ENCODE measurements at places on chromosomes 2 and 18.
A peak's percentile ranks its signal among the peaks of the same experiment; 100 is the strongest.

DNA sequence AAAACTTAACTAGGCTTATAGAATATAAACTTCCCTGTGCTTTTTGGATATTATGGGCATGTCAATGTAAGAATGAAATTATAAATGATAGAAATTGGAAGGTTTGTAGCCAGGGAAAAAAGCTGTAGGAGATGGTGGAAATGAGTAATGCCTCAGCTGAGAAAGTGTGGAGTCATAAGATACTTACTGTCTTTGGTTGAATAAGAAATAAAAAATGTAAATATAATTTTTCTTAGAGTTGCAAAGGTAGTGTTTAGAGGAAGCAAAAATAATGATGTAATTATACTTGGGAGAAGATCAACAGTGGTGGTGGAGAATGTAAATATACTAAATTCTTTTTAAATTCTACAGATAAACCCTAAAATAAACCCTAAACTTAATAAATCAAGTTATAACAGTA, 26.2 kb upstream of the RND3 start:
- no peak for DNase-seq

- peak; percentile 98 for DNase-seq
Measured at GRCh38 chr2:149410701-149411484, 80.5 kb downstream of the LYPD6 start.

GRCh38 chr18:49041435-49042245, 90.9 kb upstream of the SMAD7 start:
- no peak for DNase-seq

DNA sequence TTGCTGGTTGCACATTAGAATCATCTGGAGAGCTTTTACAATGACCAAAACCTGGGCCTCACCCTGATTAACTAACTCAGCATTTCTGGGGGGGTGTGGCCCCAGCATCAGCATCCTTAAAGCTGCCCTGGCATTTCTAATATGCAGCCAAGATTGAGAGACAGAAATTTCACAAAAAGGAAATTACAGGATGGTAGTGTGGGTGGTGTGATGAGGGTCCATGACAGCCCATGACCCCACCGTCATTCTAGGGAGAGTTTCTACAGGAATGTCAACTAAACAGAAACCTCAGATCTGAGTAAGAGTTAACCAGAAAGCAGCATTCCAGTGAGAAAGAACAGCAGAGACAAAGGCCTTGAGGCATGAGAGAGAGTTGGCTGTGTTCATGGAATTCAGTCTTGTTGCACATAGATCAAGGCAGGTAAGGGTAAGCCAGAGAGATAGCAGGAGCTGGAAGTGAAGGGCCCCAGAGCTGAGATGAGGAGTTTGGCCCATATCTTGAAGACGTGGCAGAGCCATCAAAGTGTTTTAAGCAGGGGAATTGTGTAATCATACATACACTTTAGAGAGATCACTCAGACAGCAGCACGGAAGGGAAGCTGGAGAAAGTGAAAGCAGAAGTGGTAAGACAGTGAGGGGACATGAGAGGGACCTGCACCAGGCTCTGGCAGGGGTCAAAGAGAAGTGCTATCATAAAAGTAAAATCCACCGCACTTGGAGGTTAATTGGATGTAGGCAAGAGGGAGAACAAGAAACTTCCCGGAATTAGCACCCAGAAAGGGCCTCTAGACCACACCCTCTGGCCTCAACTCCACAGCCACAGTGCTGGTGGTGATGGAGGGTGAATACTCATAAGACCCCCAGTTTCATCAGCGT, 7.8 kb upstream of the TRABD2A start:
- DNase-seq, result no peak

DNA sequence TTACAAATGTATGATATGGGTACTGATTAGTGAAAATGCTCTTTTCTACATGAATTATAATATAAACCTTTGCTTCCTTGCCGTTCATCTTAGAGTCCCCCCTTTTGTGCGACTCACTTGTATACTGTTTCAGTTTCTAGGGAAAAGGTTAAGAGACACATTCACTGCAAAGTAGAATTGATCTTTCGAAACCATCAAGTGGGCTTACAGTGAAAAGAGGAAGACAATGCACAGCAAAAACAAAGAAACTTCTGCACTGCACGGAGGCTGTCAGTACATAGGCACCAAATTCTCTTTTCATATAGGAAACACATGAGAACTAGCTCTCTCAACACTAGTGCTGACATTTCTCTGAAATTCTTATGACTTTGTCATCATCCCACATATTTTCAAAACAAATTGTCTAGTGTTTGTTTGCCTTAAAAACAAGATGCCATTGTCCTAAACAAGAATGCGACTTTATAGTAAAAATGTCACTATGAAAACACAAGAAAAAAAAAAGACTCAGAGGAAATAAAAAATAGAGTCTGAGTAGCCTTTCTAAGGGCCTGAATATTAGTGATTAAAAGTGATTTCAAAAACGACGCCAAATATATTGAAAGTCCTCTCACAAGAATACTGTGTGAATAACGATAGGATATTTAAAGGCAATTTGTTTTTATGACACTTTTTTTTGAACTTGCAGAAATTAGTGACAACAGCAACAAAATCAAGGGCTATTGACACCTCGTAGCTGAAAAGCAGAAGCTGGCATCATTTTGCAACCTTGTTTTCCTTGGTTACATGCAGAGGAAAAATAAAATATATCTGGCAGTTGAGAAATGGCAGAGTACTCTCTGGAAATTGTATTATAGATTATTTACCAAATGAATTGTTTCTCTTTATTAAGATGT, 827.0 kb downstream of the BCL11A start:
- no peak for DNase-seq

DNA sequence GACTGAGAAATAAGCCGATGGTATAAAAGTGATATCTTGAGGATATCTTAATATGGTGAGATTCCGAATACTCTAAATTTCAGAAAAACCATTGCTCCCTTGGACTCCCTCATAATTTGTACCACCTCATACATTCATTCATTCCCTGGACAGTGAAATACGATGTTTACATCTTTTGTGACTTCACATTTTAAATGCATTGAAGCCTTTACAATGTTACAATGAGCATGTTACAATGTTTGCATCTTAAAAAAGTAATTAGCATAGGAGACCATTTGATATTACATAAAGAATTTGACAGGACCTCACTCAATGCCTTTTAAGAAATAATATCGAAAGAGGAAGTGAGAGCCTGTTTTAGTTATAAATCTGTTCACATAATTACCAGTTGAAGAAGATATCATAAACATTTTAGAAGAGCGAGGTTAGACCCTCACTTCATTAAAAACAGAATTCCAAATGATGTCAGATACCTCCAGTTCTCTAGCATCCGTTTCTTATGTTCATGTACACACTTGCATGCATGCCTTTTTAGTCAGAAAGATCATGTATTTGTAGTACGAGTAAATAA, 372.0 kb downstream of the ARHGAP15 start:
- DNase-seq, result no peak

DNA sequence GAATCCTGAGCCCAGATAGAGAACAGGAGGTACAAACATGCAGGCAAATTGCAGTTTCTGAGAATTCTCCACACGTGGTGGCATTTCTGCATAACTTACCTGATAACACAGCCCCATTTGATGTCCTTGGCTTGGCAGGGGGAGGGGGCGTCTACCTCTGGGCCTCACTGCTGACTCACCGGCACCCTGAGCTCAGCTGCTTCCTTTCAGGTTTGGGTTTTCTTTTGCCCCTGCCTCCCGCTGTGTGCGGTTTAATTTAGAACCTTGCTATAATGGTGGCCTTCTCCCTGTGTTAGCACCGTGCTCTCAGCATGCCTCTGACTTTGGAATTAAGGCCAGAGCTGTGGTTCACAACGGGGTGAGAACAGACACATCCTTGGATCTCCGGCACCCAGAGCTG, 4.4 kb downstream of the CTIF start:
- no peak for DNase-seq

DNA sequence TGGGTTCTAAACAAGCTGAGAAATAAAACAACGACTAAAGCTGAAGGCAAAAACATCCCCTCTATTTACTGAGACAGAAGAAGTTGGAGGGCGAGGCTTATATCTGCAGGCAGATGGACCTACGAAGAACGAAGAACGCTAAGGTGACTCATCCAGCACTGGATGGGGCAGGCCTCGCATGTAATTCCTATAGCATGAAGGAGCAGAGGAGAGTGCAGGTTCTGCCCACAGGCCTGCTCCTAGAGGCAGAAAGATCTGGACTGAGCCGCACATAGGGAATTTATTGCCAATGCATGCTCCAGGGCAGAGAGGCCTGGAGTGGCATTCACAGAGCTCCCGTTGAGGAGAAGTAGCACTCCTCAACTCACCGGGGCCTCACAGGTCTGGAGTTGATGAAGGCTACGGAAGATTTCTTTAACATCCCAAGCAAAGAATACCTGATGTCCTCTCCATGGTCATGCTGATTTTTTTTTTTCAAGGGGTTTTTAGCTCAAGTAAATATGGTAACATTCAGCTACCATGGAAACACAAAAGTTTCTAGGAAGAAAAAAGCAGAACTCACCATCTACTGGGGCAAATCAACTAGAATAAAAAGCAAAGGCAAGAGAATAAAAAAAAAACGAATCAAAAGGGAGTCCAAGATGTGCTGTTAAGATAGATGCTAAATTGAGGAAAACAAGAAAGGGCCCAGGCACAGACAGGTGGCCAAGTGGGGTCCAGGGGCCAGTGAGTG, 10.4 kb upstream of the METTL21A start:
- peak; percentile 66 for DNase-seq

GRCh38 chr2:184530239-184530638, 68.1 kb upstream of the ZNF804A start:
- DNase-seq, result no peak

DNA sequence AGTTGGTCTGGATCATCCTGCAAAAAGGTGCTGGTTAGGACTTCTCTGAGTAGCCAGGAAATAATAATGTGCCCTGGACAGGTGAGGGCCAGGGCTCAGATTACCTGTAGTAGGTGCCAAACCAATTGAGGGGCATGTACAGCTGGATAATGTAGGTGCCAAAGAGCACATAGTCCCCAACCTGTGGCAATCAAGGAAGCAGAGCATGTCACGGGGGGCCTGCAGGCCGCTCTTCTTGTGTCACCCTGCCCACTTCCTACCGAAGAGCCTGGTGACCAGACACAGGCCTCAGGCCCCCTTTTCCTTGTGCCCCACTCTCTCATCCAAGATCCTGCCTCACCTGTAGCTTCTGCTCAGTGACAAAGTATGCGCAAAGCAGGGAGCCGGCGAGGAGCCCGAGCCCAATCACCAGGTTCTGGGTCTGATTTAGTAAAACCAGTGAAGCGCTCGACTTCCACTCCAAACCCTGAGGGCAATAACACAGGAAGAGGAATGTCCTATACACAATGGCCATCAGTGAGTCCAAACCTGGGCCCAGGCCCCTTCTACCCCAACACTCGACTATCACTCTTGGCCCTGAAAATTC, 5.2 kb downstream of the ABCB6 start:
- DNase-seq, result no peak

- DNase-seq, result no peak
Measured at GRCh38 chr2:16509042-16509441, 156.6 kb downstream of the CYRIA start.

GRCh38 chr2:46848447-46848846, 67.2 kb downstream of the MCFD2 start:
- no peak for DNase-seq

- DNase-seq, result no peak
Measured at GRCh38 chr2:174078275-174078674, 113.1 kb upstream of the SP3 start.

DNA sequence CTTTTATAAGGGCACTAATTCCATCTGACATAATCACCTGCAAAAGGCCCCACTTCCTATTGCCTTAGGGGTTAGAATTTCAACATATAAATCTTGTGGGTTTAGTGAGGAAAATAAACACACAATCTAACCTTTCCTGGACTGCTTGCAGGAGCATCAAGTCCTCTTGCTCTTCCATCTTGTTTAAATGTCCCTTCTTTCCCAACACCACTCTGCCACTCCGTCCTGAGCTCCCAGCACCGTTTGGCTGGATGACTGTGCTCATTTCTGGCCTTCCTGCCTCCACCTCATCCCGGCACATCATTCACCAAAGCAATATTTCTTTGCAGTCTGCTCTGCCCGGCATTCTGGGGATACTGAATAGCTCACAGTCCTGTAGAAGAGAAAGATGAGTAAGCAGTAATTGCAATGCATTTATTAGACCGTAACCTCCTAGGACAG, 247.8 kb downstream of the BCL2 start:
- DNase-seq, result no peak

GRCh38 chr2:135555311-135555710, 24.0 kb downstream of the R3HDM1 start:
- no peak for DNase-seq

GRCh38 chr2:241950413-241951315, 81.1 kb downstream of the RTP5 start:
- DNase-seq, result no peak

DNA sequence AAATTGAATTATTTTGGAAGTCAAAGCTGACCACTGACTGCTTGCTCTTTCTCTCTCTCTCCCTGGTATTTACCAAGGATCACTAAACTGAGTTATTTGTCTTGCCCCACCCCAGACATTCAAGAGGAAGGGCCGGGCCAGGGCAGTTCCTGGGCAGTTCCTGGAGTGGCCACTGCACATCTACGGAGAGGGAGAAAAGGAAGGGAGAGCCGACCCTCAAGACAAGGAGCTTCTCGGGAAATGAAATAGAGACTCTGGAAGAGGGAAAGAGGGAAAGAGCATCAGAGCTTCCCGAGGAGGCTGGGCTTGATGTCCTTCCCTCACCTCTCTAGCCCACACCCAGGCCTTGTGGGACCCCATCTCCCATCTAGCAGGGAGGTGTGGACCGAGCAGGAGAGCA, 83.1 kb downstream of the SEPTIN10 start:
- no peak for DNase-seq

DNA sequence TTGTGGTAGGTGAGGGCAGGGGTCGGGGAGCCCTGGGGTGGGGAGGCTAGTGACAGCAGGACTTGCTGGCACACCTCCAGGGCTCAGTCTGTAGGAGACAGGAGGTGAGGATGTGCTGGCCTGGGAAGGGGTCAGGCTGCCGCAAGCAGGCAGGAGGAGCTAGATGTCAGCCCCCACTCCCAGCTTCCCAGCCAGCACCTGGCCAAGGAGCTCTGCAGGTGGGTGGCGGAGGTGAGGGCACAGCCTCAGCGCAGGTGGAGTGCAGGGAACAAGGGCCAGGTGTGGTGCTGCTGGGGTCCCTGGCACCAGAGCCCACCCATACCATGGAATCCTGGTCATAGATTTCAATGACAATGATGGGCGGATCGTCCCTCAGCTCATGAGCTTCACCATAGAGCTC, 2.9 kb downstream of the OTOF start:
- no peak for DNase-seq

GRCh38 chr2:70123051-70123828, 36.0 kb downstream of the PCBP1 start:
- DNase-seq, result no peak

- no peak for DNase-seq
Measured at GRCh38 chr18:13834496-13835015, 10.6 kb downstream of the MC5R start.

All from epithelial cell of prostate (primary cell).